NCI-H226 (cell line): ENCODE measurements at places on chromosomes 5 and 9.
A peak's percentile ranks its signal among the peaks of the same experiment; 100 is the strongest.

DNA sequence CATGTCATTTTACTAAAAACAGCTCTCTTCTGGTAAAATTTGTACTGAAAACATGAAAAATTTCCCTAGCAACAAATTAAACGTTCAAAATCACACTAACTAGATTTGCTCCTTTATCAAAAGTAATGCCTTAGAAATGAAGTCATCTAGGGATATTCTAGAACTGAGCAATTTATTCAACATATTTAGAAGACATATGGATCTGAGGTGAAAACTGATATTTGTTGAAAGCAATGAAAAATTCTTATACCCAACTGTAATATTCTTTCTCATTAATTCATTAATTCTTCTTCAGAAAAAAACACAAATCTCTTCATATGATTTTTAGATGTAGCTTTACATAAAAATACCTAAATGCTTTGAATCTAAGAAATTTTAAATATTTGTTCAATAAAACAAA lies 604.9 kb downstream of the NR2F1-AS1 start:
- DNase-seq = no peak

- no peak for DNase-seq
Observed at GRCh38 chr9:71326360-71326759, 204.9 kb upstream of the TRPM3 start.

GRCh38 chr5:82591021-82591515 lies 312.9 kb upstream of the RPS23 start:
- no peak for DNase-seq

DNA sequence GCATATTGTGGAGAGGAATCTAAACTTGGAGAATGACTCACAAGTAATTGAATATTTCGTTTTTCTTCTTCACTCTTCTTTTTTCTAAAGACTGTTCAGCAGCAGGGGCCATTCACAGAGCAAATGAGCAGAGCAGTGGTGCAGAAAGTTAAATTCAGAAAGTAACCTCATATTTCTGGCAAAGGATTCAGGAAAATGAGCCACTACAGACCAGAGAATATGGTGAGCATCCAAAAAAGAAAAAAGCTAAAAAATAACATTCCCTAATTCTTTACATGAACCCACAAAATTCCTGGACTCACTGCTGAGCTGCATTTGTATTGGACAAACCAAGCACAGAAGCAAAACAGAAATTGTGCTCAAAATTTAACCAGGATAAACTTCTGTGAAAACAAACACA lies 1486.8 kb upstream of the C9orf72 start:
- no peak for DNase-seq

- DNase-seq = peak; percentile 93
Observed at GRCh38 chr5:80246995-80247729, 8.7 kb downstream of the SERINC5 start.

DNA sequence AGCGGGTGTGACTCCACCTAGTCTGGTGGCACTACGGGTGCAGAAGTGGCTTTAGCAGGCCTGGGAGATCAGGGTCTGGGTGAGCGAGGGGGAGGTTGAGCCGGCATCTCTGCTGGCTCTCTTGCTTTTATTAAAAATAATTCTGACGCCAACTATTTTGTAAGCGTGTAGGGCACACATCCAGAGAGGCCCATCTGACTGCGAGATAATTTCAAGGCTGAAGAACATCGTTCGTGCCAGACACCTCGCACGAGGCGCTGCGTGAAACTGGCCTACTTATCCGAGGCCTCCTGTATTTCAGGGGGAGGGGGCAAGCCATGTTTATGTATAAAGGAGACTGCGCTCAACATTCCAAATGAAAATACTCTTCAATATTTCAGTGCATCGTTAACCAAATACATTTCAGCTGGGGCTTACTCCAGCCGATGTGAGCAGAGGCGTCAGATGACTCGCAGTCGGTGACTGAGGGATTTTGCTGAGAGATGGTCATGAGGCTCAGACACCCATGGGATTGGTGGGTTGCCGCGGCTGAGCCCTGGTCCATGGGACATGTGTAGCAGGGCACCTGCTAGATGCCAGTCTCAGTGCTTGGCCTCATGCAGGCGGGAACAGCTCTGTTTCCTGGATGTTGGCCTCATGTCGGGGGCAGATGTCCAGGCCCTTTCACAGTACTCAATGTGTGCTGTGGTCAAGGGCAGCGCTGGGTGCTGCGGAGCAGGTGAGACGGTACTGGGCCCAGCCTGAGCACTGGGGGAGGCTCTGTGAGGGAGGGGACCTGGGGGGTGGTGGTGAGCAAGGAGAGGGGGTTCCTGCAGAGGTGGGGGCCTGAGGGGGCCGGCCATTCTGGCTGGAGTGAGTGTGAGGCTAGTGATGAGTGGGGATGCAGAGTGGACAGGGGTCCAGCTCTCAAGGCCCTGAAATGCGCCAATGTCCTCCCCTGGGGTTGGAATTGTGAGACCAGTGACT lies 201.5 kb downstream of the DAB2IP start:
- DNase-seq = no peak

- no peak for DNase-seq
Observed at GRCh38 chr9:4137681-4138099, 162.2 kb downstream of the GLIS3 start.

GRCh38 chr9:118059484-118060278 lies 355.5 kb downstream of the TLR4 start:
- DNase-seq = no peak

- peak; percentile 35 for DNase-seq
Observed at GRCh38 chr5:149852641-149853330, 91.8 kb downstream of the PDE6A start.

- no peak for DNase-seq
Observed at GRCh38 chr9:92756792-92757191, 7.8 kb downstream of the BICD2 start.

GRCh38 chr9:16335788-16336580 lies 534.5 kb downstream of the BNC2 start:
- peak; percentile 96 for DNase-seq

- DNase-seq = no peak
Observed at GRCh38 chr5:171745602-171746001, 40.0 kb upstream of the SMIM23 start.

- DNase-seq = no peak
Observed at GRCh38 chr9:86485359-86485758, 131.1 kb upstream of the TUT7 start.

DNA sequence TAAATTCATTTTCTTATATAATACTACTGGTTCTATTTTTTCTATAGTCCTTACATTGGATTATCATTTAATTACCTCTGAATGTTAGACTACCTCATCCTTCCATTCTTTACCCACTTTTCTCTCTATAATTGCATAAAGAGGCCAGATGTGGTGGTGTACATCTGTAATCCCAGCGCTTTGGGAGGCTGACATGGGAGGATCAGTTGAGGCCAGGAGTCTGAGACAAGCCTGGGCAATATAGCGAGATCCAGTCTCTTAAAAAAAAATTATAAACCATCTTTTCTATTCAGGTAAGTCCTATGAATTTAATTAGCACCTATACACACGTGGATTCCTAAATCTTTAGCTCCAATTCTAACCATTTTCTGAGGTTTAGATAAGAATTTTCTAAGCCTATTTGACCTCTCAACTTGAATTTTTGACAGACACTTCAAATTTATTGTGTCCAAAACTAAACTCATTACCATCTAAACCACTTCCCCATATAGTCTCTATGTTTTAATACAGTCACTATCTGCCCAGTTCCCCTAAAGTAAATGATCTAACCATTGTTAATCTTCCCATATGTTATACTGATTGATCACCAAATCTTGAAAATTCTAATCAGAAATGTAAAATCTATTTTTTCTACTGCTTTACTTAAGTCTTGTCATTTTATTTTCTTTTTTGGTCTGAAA lies 33.0 kb upstream of the CHD1 start:
- DNase-seq = no peak

DNA sequence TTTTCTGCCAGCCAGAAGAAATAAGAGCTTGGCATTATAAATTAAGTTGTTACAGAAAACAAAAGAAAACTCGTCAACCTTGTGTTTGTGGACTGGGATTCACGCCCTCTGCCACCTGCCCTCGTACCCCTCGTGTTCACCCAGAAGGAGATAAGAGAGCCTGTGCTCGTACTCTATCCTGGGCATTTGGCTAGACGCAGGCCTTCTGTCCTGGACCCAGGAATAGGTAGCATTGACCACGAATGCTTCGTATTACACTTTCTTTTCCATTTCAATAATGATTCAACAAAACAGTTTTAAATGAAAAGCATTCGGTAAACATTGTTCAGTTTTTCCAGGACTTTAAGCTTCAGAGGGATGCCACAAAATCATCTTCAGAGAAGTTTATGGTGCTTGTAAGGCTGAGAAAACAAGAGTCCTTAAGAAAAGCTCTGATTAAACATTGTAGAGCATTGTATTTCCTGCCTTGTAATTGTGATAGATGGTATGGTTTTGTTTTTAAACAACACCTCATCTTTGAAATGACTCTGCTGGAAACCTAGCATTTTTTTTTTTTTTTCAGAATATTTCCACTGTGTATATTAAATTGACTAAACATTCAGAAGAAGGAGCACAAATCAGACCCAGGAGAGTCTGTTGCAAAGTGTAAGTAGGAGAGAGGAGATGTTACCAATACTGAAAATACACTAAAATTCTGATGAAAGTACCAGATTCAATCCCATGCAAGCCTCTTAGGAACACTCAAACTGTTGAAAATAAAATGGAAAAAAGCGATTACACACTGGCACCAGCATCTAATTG lies 27.6 kb downstream of the MTX3 start:
- no peak for DNase-seq

GRCh38 chr9:121566481-121567465 lies 67.1 kb upstream of the GGTA1 start:
- DNase-seq = peak; percentile 61

DNA sequence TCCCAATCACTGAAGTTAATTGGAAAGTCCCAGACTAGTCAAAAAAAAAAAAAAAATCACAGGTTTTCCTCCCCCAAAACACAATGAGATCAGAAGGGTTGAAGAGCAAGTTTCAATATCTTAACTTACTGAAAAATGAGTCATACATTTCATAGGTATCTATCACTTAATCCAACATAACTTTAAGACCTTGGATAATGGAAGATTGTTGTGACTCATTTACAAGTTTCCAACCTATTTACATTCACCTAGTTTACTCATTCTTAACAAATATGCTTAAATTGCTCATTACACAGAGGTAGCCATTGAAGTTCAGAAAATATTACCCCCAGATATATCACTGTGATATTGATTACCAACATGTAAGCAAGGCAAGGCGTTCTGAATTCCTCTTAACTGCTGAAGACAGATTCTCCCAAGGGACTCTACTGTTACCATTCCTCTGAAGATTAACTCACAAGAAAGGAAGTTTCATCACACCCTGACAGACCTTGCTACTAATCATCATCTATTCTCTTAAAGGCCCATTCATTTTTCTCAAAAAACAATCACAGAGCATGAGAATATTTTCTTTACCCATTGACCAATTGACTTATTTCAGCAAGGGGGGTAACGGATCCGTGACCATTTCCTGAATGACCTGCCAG lies 563.8 kb downstream of the TLE1 start:
- peak; percentile 46 for DNase-seq

DNA sequence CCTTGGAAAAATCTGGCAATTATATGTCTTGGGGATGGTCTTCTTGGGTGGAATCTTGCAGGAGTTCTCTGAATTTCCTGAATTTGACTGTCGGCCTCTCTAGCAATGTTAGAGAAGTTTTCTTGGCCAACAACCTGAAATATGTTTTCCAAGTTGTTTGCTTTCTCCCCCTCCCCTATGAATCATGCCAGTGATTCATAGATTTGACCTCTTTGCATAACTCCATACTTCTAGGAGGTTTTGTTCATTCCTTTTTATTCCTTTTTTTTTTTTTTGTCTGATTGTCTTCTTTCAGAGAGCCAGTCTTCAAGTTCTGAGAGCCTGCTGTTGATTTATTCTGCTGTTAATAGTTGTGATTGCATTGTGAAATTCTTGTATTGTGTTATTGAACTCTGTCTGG lies 56.7 kb upstream of the SLC44A1 start:
- DNase-seq = peak; percentile 55

GRCh38 chr9:124617477-124618141 lies 110.4 kb upstream of the NR5A1 start:
- peak; percentile 54 for DNase-seq

- DNase-seq = no peak
Observed at GRCh38 chr5:123035360-123035917, 1.1 kb downstream of the PPIC start.

- DNase-seq = no peak
Observed at GRCh38 chr5:80881726-80882125, 78.4 kb upstream of the RASGRF2 start.

DNA sequence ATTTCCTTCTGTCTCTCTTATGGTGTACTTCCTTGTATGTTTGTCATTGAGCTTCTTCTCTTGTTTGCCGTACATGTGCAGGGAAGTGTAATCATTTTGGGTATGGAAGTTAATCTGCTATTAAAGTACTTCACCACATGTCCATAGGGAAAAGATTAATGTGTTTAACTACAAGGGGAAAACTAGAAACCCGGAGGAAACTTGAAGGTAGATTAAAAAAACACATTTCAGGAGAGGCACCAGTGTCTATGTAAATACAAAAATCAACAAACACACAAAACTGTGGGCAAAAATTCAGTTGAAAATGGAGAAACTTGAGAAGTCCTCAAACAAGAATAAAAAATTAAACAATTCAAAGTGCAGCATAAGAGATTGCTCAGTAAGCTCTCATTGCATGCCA lies 166.4 kb downstream of the PBX3 start:
- no peak for DNase-seq

DNA sequence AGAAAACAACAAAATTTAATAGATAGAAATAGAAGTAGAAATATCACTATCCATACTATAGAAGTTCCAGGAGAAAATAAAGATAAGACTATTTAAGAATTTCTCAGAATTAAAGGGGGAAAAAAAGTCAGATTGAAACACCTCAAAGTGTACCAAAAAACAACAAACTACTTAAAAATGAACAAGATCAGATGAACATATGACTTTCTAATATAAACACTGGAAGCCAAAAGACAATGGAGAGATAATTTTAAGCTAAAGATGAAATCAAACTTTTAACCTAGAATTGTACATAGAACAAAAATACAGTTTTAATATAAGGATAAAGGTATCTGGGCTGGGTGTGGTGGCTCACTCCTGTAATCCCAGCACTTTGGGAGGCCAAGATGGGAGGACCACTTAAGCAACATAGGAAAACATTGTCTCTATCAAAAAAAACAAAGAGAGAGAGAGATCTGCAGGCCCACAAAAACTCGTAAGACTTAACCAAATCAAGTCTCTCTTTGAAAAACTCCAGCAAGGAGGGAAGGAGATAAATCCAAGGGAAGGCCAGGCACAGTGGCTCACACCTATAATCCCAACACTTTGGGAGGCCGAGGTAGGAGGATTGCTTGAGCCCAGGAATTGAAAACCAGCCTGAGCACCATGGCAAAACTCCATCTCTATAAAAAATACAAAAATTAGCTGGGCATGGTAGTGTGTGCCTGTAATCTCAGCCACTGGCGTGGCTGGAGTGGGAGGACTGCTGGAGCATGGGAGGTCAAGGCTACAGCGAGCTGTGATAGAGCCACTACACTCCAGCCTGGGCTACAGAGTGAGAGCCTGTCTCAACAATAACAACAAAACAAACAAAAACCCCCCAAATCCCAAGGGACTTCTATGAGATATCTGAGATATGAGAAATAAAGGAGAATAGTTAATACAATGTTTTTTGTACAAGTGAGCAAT lies 32.4 kb downstream of the ABHD17B start:
- no peak for DNase-seq
